ENCODE measurements at places on chromosomes 12 and 14. TPM values are rescaled to one million over a fixed set of nuclear protein-coding genes. Genes with fewer than 3 reads are reported as not detected.

Gene PDE3A
- polyA plus RNA-seq: 79.4 TPM

Gene LBHD2
- not detected for polyA plus RNA-seq

Gene BATF
- 5.9 TPM for polyA plus RNA-seq

Gene DNAI7
- not detected for polyA plus RNA-seq

Gene KERA
- polyA plus RNA-seq: 0.10 TPM

Gene SERPINA3
- 6.8 TPM for polyA plus RNA-seq

Gene LMNTD1
- polyA plus RNA-seq: not detected

Gene RILPL2
- 1.2 TPM for polyA plus RNA-seq

Gene RFX4
- polyA plus RNA-seq: 0.03 TPM

Gene TESPA1
- polyA plus RNA-seq: 0.45 TPM

Gene NEDD1
- polyA plus RNA-seq: 13.6 TPM

Gene AMDHD1
- 0.89 TPM for polyA plus RNA-seq

Gene EVL
- 21.0 TPM for polyA plus RNA-seq

- no peak for DNase-seq
- peaks cover 24% of the 10 kb centered on the region for H3K4me1 ChIP-seq
- no peak overlapping the region for H3K27ac ChIP-seq
Observed at GRCh38 chr12:57851552-57851951, 5.0 kb upstream of the CTDSP2 start.

DNA sequence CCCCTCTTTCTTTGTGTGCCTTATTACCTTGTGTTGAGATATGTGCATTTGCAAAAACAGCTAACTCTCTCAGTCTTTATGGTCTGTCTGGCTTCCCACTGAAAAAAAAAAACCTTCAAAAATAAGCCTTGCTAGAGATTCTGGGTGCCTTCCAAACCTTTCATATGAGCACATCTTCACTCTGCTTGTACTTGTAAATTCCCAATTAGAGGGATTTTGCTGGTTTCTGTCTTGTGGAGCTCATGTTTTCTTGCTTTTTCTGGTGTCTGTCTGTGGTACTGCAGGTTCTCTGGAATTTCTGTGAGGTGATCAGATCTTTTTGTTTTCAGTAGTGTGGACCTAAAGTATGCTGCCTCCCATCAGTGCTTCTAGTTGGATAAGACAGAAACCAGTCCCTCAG is 100.1 kb downstream of the PIK3C2G start:
- no peaks in the 10 kb centered on the region for H3K36me3 ChIP-seq
- H3K27me3 ChIP-seq: no peaks in the 10 kb centered on the region
- DNase-seq: no peak
- H3K4me1 ChIP-seq: no peaks in the 10 kb centered on the region
- H3K4me3 ChIP-seq: no peak overlapping the region

GRCh38 chr12:99957866-99958466 is 26.8 kb downstream of the ANKS1B start:
- no peak overlapping the region for H3K27ac ChIP-seq
- no peaks in the 10 kb centered on the region for H3K27me3 ChIP-seq
- no peak for DNase-seq
- H3K4me1 ChIP-seq: no peaks in the 10 kb centered on the region

DNA sequence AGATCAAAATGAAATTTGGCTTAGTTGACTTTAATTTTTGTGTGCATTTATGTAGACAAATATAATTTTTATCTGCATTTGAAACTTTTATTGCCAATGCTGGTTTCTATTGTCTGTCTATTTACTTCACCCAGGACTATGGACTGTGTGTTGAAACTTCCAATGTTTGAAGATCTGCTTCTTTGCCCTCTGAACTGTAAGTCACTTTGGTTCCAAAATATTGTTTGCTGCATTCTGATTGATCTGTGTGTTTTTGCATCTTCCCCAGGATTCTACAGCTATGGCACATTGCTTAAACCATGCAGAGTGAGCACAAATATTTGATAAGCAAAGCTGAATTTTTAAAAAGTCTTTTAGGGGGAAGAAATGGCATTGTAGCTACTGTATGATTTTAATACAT is 131.0 kb upstream of the SOX5 start:
- peaks cover 6% of the 10 kb centered on the region for H3K4me1 ChIP-seq
- no peak overlapping the region for H3K4me3 ChIP-seq
- DNase-seq: peak; percentile 48
- no peaks in the 10 kb centered on the region for H3K36me3 ChIP-seq
- no peak overlapping the region for H3K27ac ChIP-seq
- no peaks in the 10 kb centered on the region for H3K27me3 ChIP-seq

- no peak overlapping the region for H3K27ac ChIP-seq
- no peaks in the 10 kb centered on the region for H3K36me3 ChIP-seq
- H3K4me3 ChIP-seq: no peak overlapping the region
- H3K27me3 ChIP-seq: no peaks in the 10 kb centered on the region
- H3K4me1 ChIP-seq: no peaks in the 10 kb centered on the region
Observed at GRCh38 chr12:115500872-115501271, 776.6 kb downstream of the MED13L start.

GRCh38 chr12:19937161-19937560 is 431.2 kb upstream of the PDE3A start:
- H3K36me3 ChIP-seq: no peaks in the 10 kb centered on the region
- DNase-seq: no peak
- no peaks in the 10 kb centered on the region for H3K27me3 ChIP-seq
- H3K4me1 ChIP-seq: no peaks in the 10 kb centered on the region
- H3K27ac ChIP-seq: no peak overlapping the region
- H3K4me3 ChIP-seq: no peak overlapping the region

DNA sequence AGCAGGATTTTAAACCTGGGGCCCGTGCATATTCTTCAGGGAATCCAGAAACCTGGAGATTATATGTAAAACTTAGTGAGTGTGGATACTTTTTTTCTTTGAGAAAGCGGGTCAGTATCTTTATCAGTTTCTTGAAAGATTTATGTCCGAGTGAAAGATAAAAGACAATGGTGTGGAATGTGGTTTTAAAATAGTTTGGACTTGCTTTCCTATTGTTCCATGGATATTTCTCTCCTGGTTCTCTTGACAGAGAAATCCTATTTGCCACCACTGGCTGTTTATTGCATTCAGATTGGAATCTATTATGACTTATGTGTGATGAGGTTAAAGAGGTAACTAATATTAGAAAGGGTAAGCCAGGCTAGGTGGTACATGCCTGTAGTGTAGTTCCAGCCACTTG is 27.4 kb downstream of the KTN1 start:
- no peaks in the 10 kb centered on the region for H3K4me1 ChIP-seq
- H3K36me3 ChIP-seq: no peaks in the 10 kb centered on the region
- no peak for DNase-seq
- H3K4me3 ChIP-seq: no peak overlapping the region

DNA sequence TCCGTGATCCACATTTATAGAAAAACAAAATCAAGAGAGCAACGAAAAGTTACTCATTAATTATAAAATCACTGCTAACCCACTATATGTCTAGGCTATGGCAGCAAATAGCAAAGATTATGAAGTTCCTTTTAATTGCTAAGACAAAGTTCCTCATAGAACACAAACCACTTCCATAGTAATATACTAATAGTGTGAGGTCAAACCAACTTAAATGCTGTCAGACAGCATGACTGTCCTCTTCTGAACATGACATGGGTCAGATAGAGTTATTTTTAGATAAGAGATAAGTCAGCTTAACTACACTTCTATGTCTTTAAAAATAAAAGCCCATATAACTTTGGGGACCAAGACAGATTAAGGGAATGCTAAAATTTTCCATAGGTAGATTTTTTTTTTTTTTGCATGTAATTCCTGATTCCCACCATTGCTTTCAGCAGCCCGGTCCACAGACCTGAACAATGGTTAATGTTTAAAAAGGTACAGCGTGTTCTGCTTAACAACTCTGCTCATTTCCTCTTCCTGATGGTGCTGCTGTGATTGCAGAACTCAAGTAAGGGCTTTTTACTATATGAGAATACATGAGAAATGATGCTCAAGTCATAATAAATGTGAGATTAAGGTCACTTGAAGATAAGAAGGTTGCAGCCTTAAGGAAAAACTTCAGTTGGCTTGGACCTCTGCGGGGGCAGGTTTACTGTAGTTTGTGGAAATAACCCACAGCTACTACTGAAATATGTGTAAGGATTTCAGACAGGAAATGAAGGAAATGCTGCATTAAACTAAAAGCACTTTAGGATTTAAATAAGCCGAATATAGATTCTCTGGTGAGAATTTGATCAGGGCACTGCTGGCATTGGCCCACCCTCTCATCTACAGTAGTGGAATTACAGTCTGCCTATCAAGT is 37.7 kb upstream of the DUSP6 start:
- H3K27me3 ChIP-seq: no peaks in the 10 kb centered on the region
- peaks cover 8% of the 10 kb centered on the region for H3K4me1 ChIP-seq
- H3K4me3 ChIP-seq: no peak overlapping the region
- H3K36me3 ChIP-seq: no peaks in the 10 kb centered on the region
- peak; percentile 86 for DNase-seq

DNA sequence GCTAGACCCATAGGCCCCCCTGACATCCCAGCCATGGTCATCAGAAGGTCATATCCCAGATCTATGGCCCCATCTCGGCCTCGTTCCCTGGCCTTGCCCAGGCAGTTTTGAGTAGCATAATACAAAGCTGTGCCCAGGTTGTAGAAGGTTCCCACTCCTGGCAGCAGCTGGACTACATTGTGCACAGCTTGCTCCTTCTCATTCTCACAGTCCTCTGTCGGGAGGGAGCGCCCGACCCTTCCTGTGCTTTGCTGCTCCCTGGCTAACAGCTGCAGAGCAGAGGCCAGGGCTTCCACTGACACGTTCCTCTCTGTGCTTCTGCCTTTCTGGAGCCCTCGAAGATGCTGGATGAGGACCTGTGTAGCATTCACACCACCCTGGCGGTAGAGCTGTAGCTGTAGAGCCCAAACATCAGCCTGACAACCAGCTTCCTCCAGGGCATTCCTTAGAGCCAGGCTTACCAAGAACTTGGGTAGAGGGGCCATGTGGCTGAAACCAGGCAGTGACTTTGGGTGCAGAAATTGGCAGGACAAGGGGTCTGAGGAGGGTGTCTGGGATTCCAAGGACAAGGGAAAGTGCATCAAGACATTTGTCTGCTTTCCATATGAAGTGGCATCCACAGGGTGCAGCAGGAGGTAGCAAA is 1.0 kb downstream of the APOF start:
- H3K27me3 ChIP-seq: no peaks in the 10 kb centered on the region
- H3K36me3 ChIP-seq: no peaks in the 10 kb centered on the region
- H3K4me1 ChIP-seq: no peaks in the 10 kb centered on the region
- no peak for DNase-seq
- no peak overlapping the region for H3K27ac ChIP-seq

GRCh38 chr12:94204499-94205247 is 56.3 kb downstream of the PLXNC1 start:
- H3K36me3 ChIP-seq: no peaks in the 10 kb centered on the region
- no peak overlapping the region for H3K27ac ChIP-seq
- DNase-seq: no peak
- H3K27me3 ChIP-seq: no peaks in the 10 kb centered on the region
- no peaks in the 10 kb centered on the region for H3K4me1 ChIP-seq

DNA sequence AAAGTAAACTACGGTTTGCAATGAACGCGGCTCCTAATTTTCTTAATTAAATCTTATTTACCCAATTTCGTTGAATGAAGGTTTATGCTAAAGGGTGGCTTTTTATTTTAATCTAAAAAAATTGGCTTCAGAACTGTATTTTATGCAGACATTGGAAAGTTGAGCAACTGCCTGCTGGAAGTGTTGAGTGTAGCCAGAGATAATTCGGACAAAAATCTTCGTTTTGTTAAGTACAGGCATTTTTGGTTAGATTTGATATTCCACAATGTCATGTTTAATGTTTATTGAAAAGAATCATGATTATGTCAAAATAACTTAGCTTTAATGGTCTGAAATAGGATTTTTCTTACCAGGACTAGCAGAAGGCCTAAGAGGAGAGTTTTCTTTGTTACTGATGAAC is 875 bp downstream of the IRAK3 start:
- H3K36me3 ChIP-seq: no peaks in the 10 kb centered on the region
- no peaks in the 10 kb centered on the region for H3K4me1 ChIP-seq
- no peak overlapping the region for H3K4me3 ChIP-seq
- H3K27me3 ChIP-seq: peaks cover 5% of the 10 kb centered on the region

GRCh38 chr14:68140076-68140741 is 320.6 kb downstream of the RAD51B start:
- peak; percentile 88 for DNase-seq
- H3K36me3 ChIP-seq: no peaks in the 10 kb centered on the region
- H3K27me3 ChIP-seq: no peaks in the 10 kb centered on the region
- H3K4me3 ChIP-seq: no peak overlapping the region
- H3K4me1 ChIP-seq: peaks cover 13% of the 10 kb centered on the region
- H3K27ac ChIP-seq: peak overlapping the region; percentile 67

DNA sequence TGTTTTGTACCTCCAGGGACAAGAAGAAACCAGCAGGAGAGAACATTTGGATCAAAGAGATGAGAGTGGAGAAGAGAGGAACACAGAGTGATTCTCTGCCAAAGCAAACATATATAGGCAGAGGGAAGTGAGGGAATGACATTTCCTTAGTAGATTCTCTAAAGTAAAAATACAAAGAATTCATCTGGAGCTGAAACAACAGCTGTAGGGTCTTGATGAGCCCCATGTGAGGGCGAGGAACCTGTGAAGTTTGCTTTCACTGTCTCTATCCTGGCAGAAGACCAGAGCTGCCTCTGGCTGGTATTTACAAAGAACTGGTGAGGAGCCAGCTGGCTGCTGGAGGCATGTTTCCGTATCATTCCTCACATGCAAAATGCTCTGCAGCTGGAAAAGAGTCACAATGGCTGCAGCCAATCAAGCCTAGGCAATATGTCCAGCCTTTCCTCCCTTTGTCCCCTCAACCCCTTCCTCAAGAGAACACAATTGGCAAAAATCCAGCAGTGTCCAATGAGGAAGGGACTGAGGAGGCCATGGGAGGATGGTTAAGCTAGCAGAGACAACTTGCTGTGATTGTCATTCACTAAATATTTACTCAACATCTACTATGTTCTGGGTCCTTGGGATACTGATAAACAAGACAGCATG is 122.5 kb downstream of the PHLDA1 start:
- H3K27ac ChIP-seq: no peak overlapping the region
- H3K36me3 ChIP-seq: no peaks in the 10 kb centered on the region
- no peak overlapping the region for H3K4me3 ChIP-seq
- DNase-seq: peak; percentile 28

GRCh38 chr12:31586728-31587127 is 4.2 kb downstream of the DENND5B start:
- H3K36me3 ChIP-seq: peaks cover 4% of the 10 kb centered on the region
- H3K4me3 ChIP-seq: no peak overlapping the region
- peaks cover 13% of the 10 kb centered on the region for H3K4me1 ChIP-seq
- no peak overlapping the region for H3K27ac ChIP-seq
- no peak for DNase-seq

DNA sequence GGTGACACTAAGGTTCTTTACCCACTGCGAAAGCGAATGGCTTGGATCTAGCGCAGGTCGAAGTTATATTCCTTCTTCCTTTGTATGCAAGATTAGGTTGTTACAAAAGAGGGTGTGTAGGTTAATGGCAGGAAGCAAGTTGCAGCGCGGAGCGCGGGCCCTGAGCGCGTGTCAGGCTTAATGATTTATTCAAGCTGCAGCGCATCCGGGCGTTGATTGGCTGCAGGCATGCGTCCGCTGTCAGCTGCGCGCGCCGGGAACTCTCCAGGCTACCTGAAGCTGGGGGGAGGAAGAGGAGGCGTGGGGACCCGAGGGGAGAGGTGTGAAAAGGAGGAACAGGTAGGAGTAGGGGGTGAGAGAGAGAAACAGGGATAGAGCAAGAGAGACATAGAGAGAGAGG is 7.4 kb downstream of the ASCL1 start:
- peak overlapping the region; percentile 3 for H3K4me3 ChIP-seq
- no peak overlapping the region for H3K27ac ChIP-seq
- no peaks in the 10 kb centered on the region for H3K36me3 ChIP-seq
- peak; percentile 85 for DNase-seq

Measured in small intestine (tissue), 16 donors.